AG09319 (cell line): ENCODE measurements at places on chromosomes 3 and 15.

GRCh38 chr3:52774901-52775864, 2.2 kb upstream of the ITIH1 start:
- no peak for DNase-seq

- no peak for DNase-seq
Observed at GRCh38 chr15:27183201-27183600, 212.2 kb downstream of the GABRG3 start.

- DNase-seq = no peak
Observed at GRCh38 chr3:143552851-143553250, 295.4 kb downstream of the SLC9A9 start.

DNA sequence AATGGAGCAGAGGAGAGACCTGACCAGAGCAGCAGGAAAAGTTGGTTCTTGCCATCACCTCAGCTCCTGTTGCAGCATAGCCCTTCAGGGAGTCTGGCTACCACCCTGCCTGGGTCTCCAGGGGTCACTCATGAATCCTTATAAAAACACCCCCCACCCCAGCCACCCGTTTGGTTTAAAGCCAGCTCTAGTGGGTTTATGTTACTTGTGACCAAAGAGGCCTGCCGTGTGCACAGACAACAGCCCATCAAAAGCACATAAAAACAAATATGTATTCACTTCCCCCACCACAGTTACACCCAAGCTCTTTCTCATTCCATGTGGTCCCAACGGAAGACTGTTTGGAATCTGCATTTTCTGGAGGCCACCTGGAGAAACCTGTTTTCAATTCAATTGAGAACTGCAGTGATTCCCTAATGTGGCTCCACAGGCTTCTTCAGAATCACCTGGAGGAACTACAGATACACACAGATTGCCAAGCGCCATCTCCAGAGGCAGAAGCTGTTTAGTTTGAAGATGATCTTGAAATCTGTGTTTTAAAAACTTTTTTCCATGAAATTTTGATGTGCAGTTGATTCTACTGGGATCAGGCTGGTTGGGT, 13.8 kb downstream of the FOXL2 start:
- DNase-seq = no peak

- no peak for DNase-seq
Observed at GRCh38 chr15:58038426-58039078, 27.0 kb downstream of the ALDH1A2 start.
